Fibroblast of the conjunctiva (primary cell): ENCODE measurements at places on chromosomes 2 and 18.

GRCh38 chr18:67282796-67283195 is 233.7 kb downstream of the DSEL start:
- no peak for DNase-seq

DNA sequence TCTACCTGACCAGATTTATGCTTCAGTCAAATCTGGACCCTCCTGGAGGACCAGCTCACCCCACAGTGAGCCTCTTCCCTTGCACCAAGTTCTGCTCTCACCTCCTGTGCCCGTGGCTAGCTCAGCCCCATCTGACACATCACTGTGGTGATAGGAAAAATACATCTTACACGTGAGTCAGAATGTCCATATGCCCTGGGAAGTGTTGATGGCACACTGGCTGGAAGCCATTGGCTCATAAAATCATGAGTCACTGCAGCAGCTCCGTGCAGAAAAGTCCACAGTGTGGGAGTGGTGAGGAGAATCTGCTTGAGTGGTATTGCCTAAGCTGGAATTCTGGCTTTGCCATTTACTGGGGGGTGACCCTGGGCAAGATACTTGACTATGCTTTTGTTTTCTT is 42.6 kb upstream of the RAPGEF4 start:
- DNase-seq, result peak; percentile 91

- DNase-seq, result peak; percentile 28
These were observed 20.0 kb upstream of the MTCL1 start for GRCh38 chr18:8685141-8685913.

DNA sequence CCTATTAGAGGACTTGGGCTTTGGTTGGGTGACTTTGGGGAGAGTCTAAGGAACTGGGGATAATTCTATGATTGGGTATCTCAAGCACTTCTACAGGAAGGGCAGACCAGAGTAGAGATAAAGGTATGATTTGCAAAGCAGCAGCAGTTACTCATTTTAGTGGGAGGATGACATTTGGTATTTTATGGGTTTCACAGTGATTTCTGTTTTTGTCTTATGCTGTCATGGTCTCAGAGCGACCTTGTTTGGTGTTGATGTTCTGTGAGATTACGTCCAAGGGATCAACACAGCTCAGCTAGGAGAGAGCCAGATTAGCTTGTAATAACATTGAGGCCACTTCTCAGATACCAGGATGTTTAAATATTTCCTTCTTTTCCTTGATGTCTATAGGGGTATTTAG is 18.2 kb downstream of the TTR start:
- DNase-seq, result no peak

GRCh38 chr2:18611184-18611583 is 21.8 kb upstream of the NT5C1B start:
- DNase-seq, result no peak

DNA sequence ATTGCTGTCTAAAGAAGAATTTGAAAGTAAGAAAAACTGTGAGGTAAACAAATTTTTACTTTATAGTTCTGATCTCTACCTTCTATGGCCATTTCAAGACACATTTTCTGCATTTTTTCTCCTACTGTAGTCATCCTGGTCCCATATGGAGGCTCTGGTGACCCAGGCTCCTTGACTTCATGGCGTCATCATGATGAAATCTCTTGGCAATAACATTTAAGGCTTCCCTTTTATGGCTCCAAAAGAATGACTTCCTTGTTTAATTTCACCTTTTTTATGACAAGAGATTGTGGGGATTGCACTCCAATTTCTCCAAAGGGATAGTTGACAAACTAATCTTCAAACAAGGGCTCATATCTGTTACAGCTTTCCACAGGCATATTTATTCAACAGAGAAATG is 143.0 kb upstream of the SCN7A start:
- DNase-seq, result no peak

- DNase-seq, result no peak
These were observed 144.0 kb upstream of the IL1R2 start for GRCh38 chr2:101847661-101848339.

- peak; percentile 82 for DNase-seq
These were observed 53.5 kb downstream of the RASGRP3 start for GRCh38 chr2:33529771-33530481.

- DNase-seq, result no peak
These were observed 73.5 kb upstream of the LHCGR start for GRCh38 chr2:48829036-48829435.

- no peak for DNase-seq
These were observed 14.5 kb upstream of the SIX3 start for GRCh38 chr2:44926957-44927356.

DNA sequence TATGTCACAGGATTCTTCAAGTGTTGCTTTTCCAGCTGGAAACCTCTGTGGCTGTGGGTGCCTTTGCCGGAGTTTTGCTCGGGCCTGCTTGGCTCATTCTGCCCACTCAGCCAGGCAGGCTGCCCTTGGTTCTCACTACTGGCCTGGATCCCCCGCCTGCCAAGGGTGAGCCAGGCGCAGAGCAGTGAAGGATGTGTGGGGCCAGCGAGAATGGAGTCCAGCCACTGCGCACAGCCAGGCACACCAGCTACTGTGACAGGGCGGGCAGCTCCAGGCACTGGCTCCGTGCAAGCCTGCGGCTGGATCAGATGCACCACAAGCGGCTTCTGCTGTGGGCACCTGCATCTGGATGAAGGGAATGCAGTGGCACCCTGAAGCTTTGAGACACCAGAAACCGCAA is 257.1 kb downstream of the RPRM start:
- no peak for DNase-seq
